ELR (cell line): ENCODE measurements at places on chromosomes 4 and X.

GRCh38 chrX:40504801-40505605, 75.8 kb upstream of the ATP6AP2 start:
- DNase-seq = peak; percentile 79

- DNase-seq = no peak
These were observed 518.8 kb downstream of the RAB28 start for GRCh38 chr4:12965334-12965733.

DNA sequence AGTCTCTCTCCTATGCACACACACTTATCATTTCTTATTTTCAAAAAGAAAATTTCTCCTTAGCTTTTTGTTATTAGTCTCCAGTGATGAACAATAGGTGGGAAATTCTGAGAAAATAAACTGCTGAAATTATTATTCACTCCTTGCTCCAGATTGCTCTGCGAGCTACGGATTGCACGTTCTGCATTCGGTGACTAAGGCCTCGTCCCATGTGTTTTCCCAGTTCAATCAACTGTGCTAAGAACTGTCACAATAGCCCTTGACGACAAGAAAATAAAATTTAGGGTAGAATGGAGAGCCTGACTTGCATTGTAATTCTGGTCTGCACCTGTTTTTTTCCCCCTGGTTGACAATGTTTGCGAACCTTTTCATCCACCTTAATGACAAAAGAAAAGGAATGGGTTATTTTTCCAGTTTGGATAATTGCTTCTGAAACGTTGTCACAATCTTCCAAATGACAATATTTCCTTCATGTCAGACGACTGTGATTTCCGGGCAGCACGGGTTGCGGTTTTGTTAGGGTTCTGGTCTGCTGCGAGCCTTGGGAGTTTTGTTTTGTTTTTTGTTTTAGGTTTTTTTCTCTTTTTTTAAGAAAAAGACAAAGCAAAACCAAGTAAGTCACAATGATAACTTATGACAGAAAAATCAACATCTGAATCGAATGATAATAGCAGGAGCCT, 124.5 kb upstream of the NOCT start:
- no peak for DNase-seq

GRCh38 chr4:7553280-7553679, 118.5 kb upstream of the PSAPL1 start:
- no peak for DNase-seq

DNA sequence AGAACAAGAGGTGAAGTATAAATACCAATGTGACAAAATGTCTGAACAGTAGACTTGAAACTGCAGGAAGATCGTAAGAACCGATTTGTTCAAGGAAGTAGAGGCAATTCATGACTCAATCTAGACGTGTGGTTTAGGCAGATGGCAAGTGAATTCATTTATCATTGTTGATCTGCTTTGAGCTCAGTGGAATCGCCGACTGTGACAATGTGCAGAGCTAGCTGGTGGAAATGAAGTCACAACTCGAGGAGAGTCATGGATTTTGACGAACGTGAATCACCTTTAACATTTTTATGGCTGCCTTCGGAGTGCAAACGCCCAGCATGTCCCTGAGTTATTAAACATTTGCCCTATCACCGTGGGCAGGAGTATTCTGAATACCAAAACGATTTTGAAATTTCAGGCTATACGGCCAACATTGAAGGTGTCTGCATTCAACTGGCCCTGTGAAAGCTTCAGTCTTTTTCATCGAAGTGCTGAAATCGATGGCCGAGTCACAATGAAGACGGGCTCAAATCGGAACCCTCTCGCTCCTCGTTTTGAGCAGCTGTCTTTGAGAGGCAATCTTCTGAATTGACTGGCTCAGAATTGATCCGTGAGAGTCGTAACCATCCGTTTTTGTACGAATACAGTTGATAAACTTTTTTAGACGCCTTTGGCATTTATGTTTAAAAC, 689 bp upstream of the OGT start:
- peak; percentile 79 for DNase-seq

GRCh38 chr4:184471881-184472613, 2.3 kb downstream of the IRF2 start:
- DNase-seq = no peak

DNA sequence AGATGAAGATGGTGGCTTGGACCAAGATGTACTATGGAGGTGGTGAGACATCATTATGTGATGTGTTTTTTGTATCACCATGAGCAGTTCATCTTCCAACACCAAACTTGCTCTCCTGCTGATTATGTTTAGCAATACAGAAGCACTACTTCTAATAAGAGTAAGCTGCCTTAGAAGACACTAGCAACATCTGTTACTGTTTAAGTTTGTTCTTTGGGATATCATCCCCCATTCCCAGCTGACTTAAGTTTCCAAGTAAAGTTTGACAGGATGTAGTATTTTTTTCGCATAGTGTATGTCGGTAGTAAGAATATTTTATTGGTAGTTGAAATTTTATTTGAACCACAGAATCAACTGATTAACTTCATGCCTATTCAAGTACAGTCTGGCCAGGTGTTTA, 123.5 kb upstream of the BMPR1B start:
- DNase-seq = no peak

DNA sequence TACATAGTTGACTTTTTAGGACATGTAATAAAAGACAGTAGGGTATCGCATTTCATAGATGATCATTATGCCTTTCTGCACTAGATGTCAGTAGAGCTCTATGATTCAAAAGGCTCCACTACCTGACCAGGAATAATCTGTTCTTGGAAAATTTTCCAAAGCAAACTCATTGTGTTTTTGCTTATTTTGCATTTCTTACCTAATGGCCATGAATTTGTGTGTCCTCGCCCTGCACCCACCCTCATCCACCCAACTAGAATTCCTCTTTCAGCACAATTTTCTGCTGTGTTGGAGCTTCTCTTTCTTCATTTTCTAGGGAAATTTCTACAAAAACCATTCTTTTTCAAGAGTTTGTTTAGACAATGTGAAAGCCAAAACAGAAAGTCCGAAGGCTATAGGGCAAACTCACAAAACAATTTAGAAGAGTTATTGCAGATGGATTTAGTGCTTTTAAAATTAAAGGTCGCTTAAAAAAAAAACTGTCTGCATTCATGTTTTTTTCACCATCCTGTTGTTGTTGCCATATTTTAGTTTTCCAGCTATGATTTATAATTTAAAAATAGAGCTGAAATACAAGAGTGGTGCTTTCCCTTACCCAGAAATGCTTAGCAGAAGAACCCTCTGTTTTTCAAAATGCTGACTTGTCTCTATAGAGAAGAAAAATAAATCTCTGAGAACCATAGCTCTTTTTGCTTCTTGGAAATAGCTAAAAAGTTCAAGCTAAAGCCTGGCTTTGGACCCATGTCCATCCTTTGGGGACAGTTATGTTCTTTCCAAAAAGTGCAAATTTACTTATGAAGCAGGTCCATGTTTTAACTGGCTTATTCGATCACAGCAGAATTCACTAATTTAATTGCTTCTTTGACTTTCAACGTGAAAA, 183.7 kb downstream of the SPATA18 start:
- DNase-seq = peak; percentile 38

- no peak for DNase-seq
These were observed 18.6 kb downstream of the PALLD start for GRCh38 chr4:168515222-168516011.

DNA sequence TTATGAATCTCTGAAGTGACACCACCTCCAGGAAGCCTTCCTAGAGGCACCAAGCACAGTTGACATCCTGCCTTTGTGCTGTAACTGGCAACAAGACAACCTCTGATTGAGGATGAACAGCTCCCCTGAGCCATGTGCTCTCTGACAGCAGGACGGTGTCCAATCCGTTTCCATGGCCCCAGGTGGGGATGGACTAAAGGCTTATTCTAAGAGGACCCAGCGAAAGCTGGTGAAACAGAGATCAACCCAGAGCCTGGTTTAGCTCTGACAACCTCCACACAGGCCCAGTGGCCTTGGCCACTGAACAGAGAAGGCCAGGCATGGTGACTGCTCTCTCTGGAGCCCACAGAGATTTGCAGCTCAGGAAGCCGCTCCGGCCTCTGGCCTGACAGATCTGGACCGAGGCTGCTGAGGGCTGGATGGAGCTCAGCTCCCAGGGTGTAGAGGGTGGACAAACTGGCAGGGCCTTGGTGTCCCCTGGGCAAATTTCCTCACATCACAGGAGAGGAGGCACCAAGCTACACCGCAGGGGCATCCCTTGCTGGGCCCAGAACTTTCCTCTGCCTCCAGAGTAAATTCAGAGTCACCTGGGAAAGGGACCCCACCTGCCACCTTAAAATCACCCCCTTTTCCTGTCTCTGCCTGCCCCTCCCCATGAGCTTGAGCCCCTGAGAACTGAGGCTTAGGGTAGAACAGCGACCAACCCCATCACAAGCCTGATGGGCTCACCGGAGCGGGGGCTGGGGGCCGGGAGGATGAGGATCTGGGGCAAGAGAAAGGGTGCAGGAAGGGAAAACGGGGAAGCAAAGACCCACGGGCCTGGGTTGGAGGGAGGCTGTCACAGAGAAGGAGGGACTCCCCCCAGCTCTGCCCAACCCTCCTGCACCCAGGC, 40.2 kb downstream of the HMX1 start:
- no peak for DNase-seq

GRCh38 chrX:1475481-1475880, 22.8 kb upstream of the ASMTL start:
- no peak for DNase-seq

DNA sequence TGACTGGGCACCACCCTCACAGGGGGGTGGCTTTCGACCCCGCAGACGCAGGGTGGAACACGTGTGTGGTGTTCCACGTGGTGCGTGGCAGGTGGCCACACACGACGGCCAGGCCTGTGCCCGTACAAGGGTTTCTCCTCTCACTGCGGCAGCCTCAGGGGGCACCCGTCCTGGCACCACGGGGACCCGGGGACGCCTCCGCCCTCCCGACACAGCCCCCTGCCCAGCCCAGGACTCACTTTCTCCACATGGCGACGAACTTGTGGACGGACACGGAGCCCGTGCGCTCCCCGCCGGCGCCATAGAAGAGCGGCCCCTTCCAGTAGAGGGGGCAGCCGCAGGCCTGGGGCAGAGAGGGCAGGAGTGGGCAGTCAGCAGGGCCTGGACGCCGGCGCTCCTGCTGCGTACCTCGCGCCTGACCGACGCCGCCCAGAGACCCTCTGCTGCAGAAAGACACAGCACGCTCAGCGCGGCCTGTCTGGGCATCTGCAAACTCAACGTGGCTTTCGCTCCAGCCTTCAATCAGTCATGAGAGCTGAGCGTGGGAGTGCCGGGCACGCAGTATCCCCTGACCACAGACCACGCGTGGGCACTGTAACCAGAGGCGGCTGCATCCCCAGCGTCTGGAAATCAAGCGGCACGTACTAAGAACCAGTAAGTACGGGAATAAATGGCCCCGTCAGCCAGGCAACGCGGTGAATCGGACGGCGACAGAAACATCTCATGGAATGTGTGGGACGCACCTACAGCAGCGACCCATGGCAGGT, 28.9 kb upstream of the GTPBP6 start:
- no peak for DNase-seq

- DNase-seq = no peak
These were observed 983.2 kb upstream of the IGFBP7 start for GRCh38 chr4:58093352-58093751.

GRCh38 chrX:53000447-53001135, 42.3 kb upstream of the FAM156A start:
- no peak for DNase-seq

DNA sequence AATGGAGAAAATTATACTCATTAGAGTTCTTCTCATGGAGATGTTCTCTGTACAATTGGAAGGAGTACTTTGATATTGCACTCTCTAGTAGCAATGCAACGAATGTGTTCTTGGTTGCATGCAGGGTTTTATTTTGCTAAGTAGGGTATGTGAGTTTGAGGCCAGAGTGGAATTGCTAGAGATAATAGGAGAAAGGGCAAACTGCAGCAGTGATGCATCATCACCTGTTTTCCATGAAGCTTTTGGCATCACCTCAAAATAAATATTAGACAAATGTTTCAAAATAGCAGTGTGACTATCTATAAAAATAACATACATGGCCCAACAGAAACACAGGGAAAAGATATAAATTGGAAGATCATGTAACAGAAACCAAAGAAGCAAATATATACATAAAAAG, 93.3 kb downstream of the TIGD2 start:
- DNase-seq = no peak

- no peak for DNase-seq
These were observed 82.2 kb downstream of the KLF8 start for GRCh38 chrX:56314334-56314733.

DNA sequence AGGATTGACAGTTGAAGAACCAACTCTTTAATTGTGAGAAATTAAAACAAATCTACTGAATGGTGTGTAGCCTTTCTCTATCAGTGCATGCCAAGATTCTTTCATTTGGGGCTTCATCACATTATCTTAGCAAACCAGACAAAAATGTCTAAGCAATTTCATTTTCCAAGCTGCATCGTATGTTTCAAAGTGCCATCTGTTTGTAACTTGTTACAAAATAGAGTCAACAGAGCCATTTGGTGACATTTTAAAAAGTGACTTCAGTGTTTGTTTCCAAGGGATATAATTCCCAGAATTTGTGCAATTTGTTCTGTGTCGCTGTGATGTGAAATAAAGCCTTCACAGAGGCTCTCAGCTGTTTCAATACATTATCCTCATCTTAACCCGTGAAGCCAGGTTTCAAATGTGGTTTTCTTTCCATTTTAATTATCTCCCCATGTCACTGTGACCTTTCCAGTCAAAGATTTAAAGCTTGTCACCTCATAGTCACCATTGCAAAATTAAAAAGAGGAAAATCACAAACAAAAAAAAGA, 46.0 kb upstream of the C1QTNF7 start:
- DNase-seq = no peak

DNA sequence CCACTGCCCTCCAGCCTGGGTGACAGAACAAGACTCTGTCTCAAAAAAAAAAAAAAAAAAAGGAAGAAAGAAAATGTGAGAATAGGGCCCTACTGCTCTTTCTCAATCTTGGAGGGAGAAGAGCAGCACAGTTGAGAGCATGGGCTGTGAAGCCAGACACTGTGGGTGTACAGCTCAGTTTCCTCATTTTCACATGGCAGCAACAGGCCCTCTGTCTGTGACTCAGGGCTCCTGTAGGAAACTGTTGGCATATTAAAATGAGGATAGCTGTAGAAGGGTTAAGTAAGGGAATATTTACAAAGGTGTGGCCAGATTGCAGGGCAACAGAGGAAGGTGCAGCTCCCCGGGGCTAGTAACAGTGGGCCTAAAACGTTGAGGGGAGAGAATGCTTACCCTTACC, 3.4 kb downstream of the AKAP14 start:
- DNase-seq = no peak

GRCh38 chrX:151871244-151871643, 41.4 kb upstream of the MAGEA4 start:
- DNase-seq = peak; percentile 87

DNA sequence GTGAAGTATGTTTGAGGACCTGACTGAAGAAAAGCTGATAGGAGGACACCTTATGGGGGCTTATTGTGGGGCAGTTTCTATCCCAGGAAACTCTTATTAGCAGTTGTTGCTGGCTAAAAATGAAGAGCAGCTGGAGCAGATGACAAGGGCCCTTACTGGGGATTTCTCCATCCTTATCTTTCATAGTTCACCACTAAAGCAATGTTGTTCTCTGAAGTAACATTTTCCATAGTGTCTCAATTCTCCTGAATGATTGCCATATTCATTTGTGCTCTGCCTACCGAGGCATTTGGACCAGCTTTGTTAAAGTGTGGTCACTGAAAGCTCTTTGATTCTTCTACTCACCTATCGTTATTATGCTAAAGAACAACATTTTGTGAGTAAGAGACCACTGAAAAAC, 7.7 kb downstream of the ENOX2 start:
- DNase-seq = no peak
